Upper lobe of left lung (tissue), 6 donors: ENCODE measurements at places on chromosomes 7 and 10. TPM values are rescaled to one million over a fixed set of nuclear protein-coding genes. Genes with fewer than 3 reads are reported as not detected.

Gene GSTO2
- 8.4 TPM for total RNA-seq

Gene MACROH2A2
- 5.2 TPM for total RNA-seq

Gene CTAGE15
- 0.61 TPM for total RNA-seq

Gene ZNF398
- total RNA-seq: 27.5 TPM

Gene TNPO3
- total RNA-seq: 37.7 TPM

Gene CABCOCO1
- total RNA-seq: 2.1 TPM

Gene ZNF736
- total RNA-seq: 11.3 TPM

Gene PRKAR2B
- total RNA-seq: 7.5 TPM

Gene AKR1C1
- total RNA-seq: 39.2 TPM

Gene EIF5AL1
- 0.37 TPM for total RNA-seq

Gene PTPRZ1
- total RNA-seq: 1.8 TPM

Gene MET
- 96.7 TPM for total RNA-seq
